Stimulated activated CD4-positive, alpha-beta T cell treated with anti-CD3 and anti-CD28 coated beads, Interleukin-4, amount 100 ng/mL, for 1 hour (primary cell): ENCODE measurements at places on chromosomes 3 and 15.

- DNase-seq, result no peak
Measured at GRCh38 chr15:98722645-98723044, 74.3 kb downstream of the IGF1R start.

- no peak for DNase-seq
Measured at GRCh38 chr3:25292036-25292435, 136.0 kb upstream of the RARB start.

- no peak for DNase-seq
Measured at GRCh38 chr3:169591159-169591951, 72.2 kb downstream of the MECOM start.

- no peak for DNase-seq
Measured at GRCh38 chr3:151377768-151378385, 6.7 kb downstream of the P2RY12 start.

DNA sequence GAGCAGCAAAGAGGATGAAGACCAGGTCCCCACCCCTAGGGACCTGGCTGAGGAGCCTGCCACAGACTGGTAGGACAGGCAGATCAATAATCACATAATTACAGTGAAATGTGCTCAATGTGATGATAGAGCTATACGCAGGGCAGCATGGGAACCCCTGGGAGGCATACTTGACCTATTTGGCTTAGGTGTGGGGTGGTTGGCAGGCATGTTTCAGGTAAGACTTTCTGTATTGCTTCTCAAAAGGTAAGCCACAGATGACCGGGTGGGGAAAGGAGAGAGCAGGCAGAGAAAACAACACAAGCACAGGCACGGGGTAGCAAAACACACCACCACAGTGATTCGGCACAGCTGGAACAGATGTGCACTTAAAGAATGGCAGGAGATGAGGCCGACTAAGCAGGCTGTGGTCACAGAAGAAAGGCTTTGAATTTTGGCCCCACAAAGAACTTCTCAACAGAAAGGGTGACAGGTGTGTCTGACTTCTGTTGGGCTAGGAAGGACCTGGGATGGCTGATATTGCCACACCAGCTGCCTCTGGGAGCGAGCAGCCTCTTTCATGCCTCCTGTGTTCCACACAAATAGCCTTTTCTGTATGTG, 64.1 kb downstream of the ABCC5 start:
- no peak for DNase-seq

- no peak for DNase-seq
Measured at GRCh38 chr15:99703603-99704443, 29.4 kb downstream of the LYSMD4 start.

GRCh38 chr3:166071-166470, 30.5 kb upstream of the CHL1 start:
- DNase-seq, result no peak

DNA sequence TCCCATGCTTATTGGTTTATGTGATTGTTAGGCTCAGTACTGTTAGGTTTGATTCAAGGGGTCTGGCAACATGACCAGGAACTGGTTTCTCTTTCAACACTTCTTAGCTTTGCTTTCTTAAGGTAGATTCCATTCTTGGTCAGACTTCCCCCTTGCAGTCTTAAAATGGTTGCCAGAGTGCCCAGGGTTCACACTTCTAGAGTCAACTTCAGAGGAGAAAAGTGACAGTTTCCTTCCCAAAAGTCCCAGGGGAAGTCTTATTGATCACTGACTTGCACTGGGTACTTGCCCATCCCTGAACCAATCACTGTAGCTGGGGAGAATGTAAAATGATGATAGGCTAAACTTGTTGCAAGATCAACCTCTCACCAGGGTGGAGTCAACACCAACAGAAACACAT, 14.1 kb downstream of the MGLL start:
- DNase-seq, result no peak

DNA sequence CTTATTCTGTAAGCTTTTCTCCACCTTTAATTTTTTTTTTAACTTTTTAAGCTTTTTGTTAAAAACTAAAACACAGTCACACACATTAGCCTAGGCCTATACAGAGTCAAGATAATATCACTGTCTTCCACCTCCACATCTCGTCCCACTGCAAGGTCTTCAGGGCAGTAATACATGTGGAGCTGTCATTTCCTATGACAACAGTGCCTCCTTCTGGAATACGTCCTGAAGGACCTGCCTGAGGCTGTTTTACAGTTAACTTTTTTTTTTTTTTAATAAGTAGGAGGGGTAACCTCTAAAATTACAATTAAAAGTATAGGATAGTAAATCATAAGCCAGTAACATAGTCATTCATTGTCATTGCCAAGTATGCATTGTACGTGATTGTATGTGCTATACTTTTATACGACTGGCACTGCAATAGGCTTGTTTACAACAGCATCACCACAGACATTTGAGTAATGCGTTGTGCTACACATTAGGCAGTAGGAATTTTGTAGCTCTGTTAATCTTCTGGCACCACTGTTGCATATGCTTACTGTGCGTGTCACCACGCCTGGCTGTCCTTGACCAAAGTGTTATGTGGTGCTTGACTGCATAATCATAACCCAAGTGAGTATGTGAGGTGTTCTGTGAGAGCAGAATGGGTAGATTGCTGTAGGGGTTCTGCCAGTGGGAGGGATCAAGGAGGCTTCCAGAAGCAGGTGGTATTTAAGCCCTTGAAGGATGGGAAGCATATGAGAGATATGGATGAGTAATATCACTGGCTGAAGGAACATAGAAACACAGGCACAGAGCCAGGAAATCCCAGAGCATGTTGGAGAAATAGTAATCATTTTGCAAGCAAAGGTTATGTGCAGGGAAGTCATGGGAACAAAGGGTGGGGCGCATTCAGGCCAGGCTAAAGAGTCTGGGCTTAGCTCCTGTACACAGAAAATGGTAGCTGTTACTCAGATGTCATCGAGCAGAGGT, 18.3 kb downstream of the FBXO22 start:
- no peak for DNase-seq

DNA sequence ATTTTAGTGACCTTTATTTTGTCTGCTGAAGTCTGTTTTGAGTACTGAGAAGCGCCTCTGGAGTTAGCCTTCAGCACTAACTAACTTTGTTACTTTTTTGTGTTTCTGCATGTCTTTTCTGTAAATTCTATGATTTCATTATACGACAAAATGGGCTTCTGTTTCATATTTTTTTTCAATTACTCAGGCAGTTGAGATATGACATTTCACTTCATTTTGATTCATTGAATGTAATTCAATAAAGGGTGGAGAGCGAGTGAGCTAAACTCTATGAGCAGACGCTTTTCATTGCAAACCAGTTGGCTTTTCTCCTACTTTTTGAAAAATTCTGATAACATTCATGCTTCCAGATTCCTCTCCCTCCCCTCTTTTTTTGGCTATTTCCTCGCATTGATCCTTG, 84.4 kb upstream of the KCNH8 start:
- no peak for DNase-seq

- DNase-seq, result no peak
Measured at GRCh38 chr3:22536541-22536940, 666.6 kb upstream of the UBE2E2 start.

GRCh38 chr15:80455051-80455648, 51.0 kb downstream of the ARNT2 start:
- DNase-seq, result no peak

- no peak for DNase-seq
Measured at GRCh38 chr3:9713142-9713541, 9.5 kb downstream of the CPNE9 start.

DNA sequence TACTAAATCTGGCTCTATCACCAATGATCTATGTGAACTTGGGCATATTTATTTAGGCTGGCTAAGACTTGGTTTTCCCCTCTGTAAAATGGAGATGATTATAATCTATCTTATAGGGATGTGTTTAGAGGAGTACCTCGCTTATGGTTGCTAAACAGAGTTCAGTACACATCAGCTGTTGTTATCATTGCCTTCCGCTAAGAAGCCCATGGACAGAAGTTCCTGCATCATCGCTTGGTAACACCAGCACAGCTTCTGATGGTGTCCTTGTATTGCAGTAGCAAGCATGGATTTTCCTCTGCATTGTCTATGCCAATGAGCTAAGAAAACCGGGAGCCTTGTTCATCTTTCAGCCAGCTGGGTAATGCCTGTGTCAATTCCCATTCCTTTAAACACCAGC, 73.1 kb upstream of the LRTM1 start:
- DNase-seq, result no peak

- DNase-seq, result no peak
Measured at GRCh38 chr15:78056714-78057269, 20.7 kb downstream of the TBC1D2B start.

DNA sequence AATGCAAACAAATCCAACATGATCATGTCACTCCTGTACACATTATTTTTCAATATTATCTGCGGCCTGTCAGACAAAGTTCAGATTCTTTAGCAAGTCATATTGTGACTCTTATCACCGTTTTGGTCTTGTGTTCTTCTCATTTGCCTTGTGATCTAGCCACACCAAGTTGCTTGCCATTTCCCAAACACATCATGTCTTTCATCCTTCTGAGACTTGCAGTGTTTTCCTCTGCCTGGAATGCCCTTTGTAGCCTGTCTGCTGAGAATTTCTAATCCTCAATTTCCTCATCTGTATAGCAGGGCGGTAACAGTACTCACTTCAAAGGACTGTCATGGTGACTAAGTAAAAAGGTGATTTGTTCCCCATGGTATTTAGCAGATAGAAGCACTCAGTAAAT, 135.0 kb downstream of the GREM1 start:
- no peak for DNase-seq

DNA sequence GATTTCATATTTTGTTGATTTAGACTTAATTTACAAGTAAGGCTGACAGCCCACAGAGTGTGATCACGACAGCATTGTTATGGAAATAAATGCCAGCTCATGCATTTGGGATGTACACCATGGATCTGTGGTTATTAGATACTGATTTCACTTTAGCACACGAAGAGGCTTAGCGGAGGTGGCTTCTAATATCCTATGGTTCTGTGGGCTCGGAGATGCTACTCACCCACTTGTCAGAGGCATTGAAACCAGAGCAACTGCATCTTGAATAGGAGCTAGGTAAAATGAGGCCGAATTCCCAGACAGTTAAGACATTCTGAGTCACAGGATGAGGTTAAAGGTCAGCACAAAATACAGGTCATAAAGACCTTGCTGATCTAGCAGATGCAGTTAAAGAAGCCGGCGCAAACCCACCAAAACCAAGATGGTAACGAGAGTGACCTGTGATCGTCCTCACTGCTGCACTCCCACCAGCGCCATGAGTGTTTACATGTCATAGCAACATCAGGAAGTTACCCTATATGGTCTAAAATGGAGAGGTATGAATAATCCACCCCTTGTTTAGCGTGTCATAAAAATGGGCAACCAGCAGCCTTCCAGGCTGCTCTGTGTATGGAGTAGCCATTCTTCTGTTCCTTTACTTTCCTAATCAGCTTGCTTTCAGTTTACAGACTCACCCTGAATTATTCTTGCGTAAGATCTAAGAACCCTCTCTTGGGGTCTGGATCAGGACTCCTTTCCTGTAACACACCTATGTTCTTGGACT, 117.5 kb downstream of the PGPEP1L start:
- no peak for DNase-seq

DNA sequence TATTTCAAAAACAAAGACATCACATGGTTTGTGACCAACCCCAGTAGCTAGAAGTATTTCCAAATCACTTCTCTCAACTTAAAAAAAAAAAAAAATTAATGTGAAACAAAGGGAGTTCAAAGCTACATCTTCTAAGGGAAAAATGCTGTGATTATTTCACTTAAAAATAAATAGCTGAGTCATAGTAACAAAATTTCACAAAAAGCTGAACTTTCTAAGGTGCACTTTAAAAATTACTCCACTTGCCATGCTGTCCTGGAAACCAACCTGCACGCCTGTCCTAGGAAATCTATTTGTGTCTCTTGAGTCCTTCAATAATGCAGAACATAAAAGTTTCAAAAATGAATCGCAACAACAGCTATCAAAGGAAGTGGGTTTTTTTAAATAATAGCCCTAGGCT, 1.8 kb downstream of the ACAP2 start:
- DNase-seq, result no peak

GRCh38 chr3:63954182-63954581, 42.0 kb upstream of the SCAANT1 start:
- DNase-seq, result no peak

- no peak for DNase-seq
Measured at GRCh38 chr3:95037097-95037496, 974.2 kb downstream of the NSUN3 start.

GRCh38 chr3:141065258-141065657, 14.1 kb downstream of the SPSB4 start:
- DNase-seq, result no peak

- no peak for DNase-seq
Measured at GRCh38 chr3:183941216-183941615, 56.5 kb upstream of the PARL start.

DNA sequence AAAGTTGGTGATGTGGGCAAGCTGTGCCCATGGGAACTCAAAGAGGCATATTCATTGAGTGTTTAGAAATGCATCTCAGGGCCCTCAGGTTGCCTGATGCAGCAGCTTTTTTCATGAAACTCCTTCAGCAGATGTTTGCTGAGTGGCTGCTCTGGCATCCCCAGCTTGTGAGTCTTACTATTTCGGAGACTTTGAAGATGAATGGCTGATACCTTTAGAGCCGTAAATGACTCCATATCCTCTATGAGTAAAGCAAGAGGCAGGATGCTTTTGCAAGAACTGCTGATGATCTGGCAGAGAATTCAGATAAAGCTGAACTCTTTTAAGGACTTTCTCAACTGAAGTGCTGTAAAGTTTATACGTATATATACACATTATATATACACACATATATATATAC, 384.3 kb downstream of the CACNA2D3 start:
- DNase-seq, result no peak

GRCh38 chr3:115469649-115470048, 153.7 kb upstream of the GAP43 start:
- no peak for DNase-seq

DNA sequence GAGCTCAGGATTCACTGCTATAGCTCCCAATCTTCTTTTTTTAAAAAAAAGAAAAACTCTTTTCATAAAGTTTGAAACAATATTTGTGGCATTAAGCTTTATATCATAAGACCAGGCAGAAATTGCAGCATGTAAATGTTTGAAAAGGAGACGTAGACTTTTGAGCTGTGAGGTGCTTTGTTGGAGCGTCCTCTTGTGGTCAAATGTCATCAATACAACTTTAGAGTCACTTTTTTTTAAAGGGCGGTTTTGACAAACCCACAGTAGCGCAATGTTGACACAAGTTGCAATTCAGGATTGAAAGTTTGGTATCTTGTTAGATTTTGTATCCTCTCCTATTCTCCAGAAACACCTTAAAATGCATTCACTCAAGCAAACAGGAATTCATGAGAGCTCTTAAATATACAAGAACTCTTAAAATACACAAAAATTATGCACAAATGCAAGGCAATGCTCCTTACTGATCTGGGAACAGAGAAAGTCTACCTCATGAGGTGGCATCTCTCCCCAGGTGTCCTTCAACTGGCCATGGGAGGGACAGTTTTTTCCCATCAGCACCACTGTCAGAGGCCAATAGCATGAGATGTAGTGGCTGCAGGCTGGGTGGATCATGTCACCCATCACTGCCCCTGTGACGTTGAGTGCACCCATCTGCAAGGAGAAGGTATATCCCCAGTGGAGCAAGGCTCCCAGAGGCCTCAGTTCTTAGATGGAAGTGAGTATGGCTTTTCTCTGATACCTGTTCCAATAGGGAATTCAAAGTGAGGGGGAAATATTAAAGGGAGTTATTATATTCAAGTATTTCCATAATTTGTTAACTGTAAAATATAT, 70.7 kb downstream of the ANXA2 start:
- no peak for DNase-seq
